Inflammatory macrophage (primary cell): ENCODE measurements at places on chromosomes 3 and 15.

DNA sequence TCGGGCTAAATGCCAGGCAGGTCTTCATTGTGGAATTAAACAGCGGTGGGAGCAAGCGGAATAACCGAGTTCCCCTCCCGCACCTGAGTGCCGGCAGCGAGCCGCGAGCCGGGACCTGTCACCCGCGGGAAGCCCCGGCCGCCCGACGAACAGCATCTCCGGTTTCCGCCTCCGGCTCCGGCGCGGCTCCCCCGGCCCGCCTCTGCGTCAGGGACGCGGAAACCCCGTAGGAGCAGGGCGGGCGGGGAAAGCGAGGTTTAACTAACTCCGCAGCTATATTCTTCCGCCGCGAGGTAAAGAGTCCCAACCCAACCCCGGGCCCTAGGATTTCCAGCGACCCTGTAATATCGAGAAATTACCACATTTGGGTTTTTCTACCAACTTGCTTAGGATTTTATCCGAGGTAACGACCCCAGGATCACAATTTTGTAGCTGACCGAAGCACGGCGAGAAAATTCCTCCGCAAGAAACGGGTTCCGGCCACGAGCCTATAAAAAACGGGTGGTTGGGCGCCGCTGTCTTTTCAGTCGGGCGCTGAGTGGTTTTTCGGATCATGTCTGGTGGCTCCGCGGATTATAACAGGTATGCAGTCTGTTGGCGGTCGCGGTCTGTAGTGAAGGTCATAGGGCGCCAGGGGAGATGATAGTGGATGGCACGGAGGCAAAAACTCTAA is at the start of gene EIF4A2:
TSS of gene EIF4A2 (plus strand) at position 520 of the 673 bp plus-strand sequence. CDS start at position 554, 34 bp downstream.
- peak; percentile 85 for DNase-seq

DNA sequence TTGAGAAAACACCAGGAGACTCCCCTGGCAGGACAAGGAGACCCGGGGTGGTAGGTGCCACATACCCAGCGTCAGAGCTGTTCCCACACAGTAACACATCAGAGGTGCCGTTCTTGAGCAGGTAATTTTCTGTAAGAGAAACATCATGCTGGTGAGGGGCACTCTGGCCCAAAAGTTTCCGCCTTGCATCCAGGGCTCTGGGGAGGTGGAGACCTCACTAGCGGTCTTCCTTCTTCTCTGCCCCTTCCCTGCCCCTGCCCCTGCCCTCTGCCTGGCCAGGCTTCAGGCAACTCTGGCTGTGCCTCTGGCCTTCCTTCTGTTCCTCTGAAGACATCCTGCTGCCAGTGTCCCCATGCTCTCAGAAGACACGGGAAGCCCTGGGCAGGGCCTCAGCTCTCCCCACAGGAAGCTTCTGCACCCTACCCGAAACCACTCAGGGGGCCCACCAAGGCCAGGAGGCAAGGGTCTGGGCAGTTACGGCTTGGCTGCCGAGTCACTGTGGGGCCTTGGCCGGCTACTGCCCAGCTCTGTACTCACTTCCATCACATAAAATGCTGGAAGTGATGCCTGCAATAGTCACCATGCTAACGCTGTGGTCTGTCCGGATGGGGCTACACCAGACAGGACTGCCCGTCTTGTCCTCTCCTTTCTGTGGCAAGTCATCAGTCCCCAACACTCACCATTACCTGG is 41.3 kb downstream of the SCN5A start:
- DNase-seq = no peak

DNA sequence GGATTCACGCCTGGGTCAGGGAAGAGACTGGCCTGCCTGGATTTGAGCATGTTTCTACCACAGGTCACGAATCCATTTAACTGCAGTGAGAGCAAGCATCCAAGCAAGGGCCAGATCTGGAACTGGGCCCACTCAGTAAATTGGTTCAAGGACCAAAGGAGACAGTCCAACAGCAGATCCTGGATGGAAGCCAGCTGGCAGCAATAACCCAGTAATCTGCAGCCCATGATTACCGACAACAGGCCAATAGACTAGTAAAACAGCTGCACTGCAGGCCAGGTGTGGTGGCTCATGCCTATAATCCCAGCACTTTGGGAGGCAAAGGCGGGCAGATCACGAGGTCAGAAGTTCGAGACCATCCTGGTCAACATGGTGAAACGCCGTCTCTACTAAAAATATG is 11.8 kb downstream of the SAMD7 start:
- DNase-seq = no peak

GRCh38 chr3:195117978-195118581 is 152.9 kb downstream of the XXYLT1 start:
- DNase-seq = no peak

GRCh38 chr3:152039887-152040286 is 166.4 kb downstream of the SUCNR1 start:
- DNase-seq = no peak

DNA sequence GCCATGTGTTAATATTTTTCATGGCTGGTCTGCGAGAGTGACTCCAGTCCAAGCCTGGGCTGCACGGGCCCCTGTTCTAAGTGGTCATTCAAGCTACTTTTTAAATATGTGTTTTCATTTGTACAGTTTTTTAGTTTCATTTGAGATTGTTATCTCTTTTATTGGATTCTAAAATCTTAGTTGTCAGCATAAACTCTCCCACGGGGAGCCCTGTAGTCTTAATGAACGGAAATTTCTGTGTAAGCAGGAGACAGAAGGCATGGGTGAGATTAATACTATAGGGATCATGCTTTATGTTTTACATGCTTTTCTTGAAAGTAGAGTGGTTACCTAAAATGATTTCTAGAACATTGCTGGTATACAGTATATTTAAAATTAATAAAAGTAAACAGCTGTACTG is 373.1 kb upstream of the SLCO3A1 start:
- DNase-seq = no peak

- DNase-seq = peak; percentile 53
These were observed 27.4 kb downstream of the MITF start for GRCh38 chr3:69766638-69767037.

DNA sequence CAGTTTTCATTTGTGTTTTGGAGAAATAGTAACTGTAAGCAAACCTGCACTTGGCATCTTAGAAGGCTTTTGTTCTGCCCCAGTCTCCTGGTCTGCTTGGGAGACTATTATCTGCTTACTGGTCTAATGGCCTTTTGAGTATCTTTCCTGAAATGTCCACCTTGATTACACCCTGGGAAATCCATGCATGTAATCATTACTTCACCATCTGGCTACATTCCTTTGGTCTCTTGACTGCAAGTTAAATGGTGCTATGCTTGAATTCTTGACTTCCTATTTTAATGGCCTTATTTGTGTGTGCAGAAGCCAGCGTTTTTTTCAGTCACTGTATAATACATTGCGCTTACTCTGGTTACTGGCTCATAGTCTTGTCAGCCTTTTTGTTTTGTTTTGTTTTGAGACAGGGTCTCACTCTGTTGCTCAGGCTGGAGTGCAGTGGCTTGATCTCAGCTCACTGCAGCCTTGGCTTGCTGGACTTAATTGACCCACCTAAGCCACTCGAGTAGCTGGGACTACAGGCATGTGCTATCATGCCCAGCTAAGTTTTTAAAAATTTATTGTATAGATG is 30.0 kb downstream of the CHD2 start:
- DNase-seq = no peak

DNA sequence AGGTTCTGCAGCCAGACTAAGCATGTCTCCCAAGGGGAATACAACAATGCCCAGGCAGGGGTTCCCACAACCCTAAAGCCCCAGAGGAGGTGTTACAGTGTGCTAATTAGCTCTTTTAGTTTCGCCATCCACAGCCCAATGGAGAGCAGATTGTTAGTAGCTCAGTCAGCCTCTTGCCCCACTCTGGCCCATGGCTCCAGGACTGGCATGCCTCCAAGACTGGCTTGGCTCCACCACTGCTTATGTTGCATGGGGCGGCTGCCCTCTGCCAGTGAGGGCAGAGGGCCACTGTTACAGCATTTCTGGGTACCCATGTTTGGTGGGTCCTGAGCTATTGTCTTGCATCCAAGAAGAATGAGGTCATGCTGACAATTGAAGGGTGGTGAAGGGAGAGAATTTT is 231.1 kb upstream of the MDFIC2 start:
- DNase-seq = no peak

- DNase-seq = no peak
These were observed 96.6 kb downstream of the SLC9A9 start for GRCh38 chr3:143751643-143752178.

GRCh38 chr3:64546856-64547255 is 140.9 kb downstream of the ADAMTS9 start:
- no peak for DNase-seq

GRCh38 chr15:37034392-37034791 is 66.0 kb downstream of the MEIS2 start:
- DNase-seq = no peak

GRCh38 chr3:126153695-126154360 is 26.6 kb downstream of the ALDH1L1 start:
- DNase-seq = no peak

- DNase-seq = no peak
These were observed 4.8 kb downstream of the CX3CR1 start for GRCh38 chr3:39275052-39275451.

DNA sequence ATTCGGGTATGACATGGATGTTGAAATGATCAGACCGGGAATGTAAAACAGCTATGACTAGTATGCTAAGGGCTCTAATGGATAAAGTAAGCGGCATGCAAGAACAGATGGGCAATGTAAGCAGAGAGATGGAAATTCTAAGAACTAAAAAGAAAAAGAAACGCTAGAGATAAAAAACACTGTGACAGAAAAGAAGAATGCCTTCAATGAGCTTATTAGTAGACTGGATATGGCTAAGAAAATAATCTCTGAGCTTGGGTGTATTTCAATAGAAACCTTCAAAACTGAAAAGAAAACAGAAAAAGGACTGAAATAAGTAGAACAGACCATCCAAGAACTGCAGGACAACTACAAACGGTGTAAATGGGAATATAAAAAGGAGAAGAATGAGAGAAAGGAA is 101.2 kb downstream of the HES1 start:
- DNase-seq = no peak

GRCh38 chr3:16728770-16729745 is 123.8 kb upstream of the DAZL start:
- DNase-seq = no peak

- DNase-seq = no peak
These were observed 155.2 kb downstream of the RBPMS2 start for GRCh38 chr15:64619880-64620839.

DNA sequence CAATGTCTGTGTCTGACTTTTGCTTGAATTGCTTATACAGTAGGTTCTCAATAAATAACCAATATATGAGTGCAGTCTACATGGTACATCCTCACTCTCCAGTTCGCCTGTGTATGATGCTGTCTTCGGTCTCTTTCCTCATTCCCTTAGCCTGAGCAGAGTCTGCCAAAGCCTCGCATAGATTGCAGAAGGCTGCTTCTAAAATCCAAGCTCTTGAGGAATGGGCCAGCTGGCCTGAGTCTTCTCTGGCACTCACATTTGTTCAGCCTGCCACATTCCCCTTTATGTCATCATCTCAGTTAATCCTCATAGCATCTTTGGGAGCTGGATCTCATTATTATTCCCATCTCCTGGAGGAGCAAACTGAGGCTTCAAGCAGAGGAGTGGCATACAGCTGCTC is 27.2 kb upstream of the ADAMTS7 start:
- DNase-seq = no peak

- DNase-seq = peak; percentile 87
These were observed 216.7 kb downstream of the ABHD5 start for GRCh38 chr3:43907508-43907858.

GRCh38 chr3:184315543-184315867 is 1.1 kb downstream of the EIF4G1 start:
- DNase-seq = peak; percentile 31

- DNase-seq = no peak
These were observed 51.8 kb downstream of the SPRED1 start for GRCh38 chr15:38304481-38304880.

GRCh38 chr3:54476891-54477290 is 354.5 kb downstream of the CACNA2D3 start:
- no peak for DNase-seq

- DNase-seq = peak; percentile 66
These were observed 6.2 kb upstream of the TLR9 start for GRCh38 chr3:52231502-52232278.

GRCh38 chr15:40204100-40204499 is 34.8 kb upstream of the PAK6 start:
- DNase-seq = no peak

- DNase-seq = no peak
These were observed 91.4 kb upstream of the TUSC7 start for GRCh38 chr3:116618138-116618537.

DNA sequence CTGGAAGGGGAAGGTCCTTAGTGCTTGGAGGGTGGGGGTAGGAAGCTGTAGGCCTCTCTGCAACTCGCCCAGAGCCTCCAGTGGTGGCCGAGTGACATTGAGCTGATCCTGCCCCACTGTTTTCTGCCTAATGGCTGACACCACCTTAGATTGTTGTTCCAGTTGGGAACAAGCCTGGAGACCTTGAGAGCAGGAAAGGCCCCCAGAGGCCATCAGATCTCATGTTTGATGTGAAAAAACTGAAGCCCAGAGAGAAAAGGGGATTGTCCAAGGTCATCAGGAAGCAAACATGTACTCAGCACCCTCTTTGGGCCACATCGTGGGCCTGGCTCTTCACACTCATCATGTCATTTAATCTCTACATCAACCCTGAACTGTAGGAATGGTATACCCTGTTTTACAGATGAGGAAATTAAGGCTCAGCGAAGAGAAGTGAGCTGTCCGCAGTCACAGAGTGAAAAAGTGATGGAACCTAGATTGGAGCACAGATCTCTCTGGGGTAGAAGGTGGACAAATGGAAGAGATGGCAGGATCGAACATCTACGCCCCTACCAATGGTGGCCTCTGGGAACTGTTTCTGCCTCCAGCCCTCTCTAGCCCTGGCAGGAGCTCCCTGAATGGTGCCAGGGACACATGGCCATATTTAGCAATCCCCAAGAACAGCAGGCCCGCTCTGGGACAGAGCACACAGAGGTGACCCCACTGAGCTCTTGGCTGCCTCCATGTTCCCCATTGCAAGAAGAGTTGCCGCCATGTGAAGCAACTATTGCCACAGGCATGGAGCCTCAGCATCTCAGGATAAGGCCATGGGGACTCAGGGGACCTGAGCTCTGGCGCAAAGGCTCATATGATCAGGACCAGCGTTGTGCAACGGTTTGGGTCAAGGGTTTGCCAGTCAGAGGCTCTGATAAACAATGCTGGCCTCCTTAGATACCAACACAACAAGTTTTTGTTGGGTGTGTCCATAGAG is 31.6 kb upstream of the TSEN2 start:
- peak; percentile 53 for DNase-seq
